ENCODE measurements at places on chromosomes 13 and 19.

DNA sequence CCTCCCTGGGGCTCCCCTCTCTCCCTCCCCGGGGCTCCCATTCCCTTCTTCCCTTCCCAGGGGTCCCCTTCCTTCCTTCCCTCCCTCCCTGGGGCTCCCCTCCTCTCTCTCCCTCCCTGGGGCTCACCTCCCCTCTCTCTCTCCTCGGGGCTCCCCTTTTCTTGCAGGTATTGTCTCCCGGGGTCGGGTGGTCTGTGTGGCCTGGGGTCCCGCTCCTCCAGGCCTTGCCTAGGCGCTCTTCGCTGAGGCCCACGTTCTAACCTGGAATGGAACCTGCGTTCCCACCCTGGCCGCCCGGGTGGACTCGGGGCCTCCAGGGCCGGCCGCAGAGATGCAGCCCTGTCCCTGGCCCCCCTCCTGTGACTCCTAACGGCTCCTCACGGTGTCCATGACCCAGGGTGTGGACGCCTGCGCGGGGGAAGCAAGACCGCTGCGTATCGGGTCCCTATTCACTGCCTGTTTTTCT lies 940 bp upstream of the DCUN1D2 start:
- peak; percentile 34 for DNase-seq

DNA sequence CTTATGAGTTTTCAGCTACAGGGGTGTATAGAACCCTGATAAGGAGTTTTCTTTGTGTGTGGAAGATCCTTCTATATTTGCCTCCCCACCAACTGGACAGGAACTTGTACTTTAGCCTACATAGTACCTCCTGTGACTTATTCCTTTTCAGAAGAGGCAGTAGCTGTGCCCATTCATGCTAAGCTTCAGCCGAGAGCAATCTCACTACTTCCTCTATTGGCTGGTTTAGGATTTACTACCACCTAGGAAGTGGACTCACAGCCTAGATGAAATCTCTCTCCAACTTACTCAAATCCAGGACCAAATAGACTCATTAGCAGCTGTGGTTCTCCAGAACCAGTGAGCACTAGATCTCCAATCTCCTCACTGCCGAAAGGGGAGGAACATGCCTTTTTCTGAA lies 2.3 kb upstream of the REX1BD start:
- no peak for DNase-seq

- no peak for DNase-seq
Measured at GRCh38 chr19:12126707-12127106, 13.4 kb downstream of the ZNF20 start.

DNA sequence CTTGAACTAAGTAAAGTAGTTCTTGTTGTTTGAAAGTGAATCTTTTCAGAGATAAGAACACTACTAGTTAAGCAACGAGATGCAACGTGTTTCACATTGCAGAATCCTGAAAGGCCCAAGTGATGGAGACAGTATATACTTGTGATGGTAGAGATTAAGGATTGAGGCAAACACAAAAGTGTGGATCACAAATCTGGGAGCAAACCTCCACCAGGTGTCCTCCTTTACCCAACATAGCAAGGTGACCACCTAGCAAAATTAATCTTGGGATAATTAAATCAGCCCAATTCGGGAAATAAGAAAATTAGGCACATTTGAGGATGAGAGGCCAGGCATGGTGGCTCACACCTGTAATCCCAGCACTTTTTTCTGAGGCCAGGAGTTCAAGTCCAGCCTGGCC lies 563.9 kb downstream of the DACH1 start:
- DNase-seq, result no peak

- no peak for DNase-seq
Measured at GRCh38 chr13:49113526-49114286, 106.4 kb upstream of the MLNR start.

DNA sequence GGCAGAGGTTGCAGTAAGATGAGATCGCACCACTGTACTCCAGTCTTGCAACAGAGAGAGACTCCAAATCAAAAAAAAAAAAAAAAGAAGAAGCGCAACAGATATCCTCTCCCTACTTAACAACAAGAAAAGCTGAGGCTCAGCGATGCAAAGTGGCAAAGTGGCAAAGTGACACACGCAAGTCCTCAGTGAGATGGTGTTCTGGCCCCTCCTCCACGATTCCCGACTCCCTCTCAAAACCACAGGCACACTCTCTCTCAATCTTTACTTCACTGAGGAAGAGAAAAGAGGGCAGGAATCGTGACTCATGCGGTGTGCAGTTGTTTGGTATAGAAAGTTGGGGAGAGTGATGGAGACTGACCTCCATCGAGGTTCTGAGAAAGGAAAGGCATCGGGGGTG lies 12.6 kb downstream of the FFAR2 start:
- no peak for DNase-seq

DNA sequence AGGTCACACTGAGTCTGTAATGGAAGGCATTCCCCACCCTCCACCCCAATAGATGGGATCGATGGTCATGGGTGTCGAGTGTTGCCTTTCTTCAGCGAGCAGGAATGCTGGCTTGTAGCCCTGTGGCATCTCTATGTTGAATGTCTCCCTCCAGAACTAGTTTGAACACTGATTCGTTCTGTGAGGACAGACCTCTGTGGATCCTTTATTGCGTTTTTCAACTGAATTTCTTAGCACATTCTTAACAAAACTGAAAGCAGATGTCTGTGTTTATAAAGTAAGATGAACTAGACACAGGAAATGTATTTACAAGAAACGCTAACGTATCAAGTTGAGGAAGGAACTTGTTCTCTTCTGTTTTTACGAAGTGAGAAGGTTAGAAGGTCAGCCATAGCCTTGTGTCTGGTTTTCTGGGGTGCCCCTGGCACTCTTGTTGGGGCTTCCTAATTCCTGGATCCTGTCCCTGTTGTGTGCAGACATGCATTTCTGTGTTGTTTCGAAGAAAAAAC lies 36.8 kb upstream of the TM9SF2 start:
- DNase-seq, result no peak

DNA sequence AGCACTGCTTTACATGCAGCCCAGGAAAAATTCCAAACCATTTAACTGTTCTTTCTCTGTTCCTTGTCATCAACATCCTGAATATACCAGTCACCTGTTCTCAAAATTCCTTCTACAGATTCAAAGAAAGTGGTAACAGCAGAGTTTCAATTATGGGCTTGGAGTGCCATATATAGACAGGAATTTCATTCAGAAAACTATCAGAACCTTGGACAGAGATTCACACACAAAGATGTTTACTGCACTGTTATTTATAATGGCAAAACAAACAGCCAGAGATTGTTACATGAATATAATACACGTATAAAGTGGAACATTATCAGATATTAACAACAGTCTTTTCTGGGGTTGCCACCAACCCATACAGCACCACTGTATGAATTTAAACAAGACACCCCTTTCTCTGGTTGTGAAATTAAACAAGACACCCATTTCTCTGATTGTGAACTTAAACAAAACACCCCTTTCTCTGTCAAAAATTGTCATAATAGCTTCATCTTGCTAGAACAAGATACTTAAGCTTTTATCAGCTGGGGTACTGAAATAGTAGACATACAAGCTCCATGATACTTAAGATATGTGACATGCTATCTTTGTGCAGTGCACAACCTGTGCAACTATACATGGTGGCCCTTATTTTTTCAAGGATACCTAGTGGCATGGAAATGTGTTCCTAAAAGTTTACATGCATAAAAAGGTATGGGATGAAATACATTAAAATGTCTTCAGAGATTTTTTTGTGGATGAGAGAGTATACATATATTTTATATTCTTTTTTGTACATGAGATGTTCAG lies 12.6 kb downstream of the CACNA1A start:
- DNase-seq, result no peak

GRCh38 chr19:18551631-18552030 lies 6.0 kb upstream of the KXD1 start:
- DNase-seq, result no peak

- no peak for DNase-seq
Measured at GRCh38 chr13:110240352-110240751, 66.6 kb downstream of the COL4A1 start.

- DNase-seq, result peak; percentile 81
Measured at GRCh38 chr13:113816946-113817859, 46.7 kb downstream of the GAS6 start.

- DNase-seq, result no peak
Measured at GRCh38 chr19:43395561-43395960, 19.1 kb upstream of the TEX101 start.

DNA sequence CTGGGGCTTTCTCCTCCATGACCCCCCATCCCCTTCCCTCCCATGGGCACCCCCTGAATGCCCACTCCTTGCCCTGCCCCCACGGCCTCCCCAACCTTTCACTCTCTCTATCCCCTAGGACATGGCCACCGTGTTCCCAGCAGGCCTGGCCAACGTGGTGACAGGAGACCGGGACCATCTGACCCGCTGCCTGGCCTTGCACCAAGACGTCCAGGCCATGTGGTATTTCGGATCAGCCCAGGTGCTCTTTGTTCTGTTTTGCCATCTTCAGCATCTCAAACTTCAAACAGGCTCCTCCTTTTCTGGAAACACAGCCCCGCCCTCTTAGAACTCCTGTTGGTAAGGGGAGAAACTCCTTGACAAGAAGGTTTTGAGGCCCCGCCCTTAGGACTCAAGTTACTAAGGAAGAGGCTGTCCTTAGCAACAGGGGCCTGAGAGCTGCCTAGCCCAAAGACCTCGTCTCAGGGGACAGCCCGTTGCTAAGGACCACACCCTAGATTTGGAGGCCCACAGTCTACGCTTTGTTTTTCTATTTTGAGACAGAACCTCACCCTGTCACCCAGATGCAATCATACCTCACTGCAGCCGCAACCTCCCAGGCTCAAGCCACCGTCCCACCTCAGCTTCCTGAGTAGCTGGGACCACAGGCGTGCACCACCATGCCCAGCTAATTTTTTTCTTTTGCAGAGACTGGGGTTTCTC lies 5.1 kb upstream of the FLT3LG start:
- no peak for DNase-seq

DNA sequence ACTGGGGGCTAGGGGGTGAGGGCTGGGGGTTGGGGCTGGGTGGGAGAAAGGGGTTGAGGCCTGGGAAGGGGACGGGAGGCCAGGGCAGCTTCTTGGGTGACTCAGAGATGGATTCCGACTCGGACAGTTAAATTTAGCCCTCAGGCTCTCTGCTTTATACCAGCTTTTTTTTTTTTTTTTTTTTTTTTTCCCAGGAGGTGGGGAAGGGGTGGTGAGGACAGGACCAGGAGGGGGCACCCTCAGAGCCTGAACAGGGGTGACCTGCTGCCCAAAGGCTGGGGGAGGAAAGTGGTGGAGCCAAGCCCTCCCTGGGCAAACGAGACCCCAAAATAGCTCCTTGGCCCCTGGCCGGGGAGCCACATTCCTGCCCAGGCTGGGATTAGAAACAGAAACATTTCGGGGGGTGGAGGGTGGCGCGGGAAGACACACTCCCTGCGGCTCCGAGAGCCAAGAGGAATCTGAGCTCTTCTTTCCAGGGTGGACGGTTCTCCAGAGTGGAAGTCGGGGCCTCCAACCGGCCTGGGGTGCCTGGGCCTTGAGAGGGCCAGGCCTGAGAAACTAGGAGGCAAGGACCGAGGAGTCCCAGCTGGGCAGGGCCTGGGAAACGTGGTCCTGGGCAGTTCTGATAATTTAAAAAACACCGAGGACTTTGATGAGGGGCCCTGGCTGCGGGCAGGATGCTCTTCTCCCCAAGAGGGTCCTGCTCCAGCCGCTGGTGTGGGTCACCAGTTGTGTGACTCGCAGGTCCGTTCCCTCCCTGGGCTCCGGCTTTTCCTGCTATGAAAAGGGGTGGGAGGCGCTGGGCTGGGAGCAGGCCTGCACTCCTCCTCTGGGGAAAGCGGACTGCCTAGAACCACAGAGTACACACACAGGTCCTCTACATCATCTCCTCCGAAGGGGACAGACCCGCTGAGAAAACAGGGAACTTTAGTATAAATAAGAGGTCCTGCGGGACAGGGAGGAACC lies 813 bp upstream of the DMPK start:
- no peak for DNase-seq

- no peak for DNase-seq
Measured at GRCh38 chr13:76754414-76754813, 131.8 kb downstream of the KCTD12 start.

- DNase-seq, result no peak
Measured at GRCh38 chr13:23777575-23777870, 111.7 kb downstream of the MIPEP start.

DNA sequence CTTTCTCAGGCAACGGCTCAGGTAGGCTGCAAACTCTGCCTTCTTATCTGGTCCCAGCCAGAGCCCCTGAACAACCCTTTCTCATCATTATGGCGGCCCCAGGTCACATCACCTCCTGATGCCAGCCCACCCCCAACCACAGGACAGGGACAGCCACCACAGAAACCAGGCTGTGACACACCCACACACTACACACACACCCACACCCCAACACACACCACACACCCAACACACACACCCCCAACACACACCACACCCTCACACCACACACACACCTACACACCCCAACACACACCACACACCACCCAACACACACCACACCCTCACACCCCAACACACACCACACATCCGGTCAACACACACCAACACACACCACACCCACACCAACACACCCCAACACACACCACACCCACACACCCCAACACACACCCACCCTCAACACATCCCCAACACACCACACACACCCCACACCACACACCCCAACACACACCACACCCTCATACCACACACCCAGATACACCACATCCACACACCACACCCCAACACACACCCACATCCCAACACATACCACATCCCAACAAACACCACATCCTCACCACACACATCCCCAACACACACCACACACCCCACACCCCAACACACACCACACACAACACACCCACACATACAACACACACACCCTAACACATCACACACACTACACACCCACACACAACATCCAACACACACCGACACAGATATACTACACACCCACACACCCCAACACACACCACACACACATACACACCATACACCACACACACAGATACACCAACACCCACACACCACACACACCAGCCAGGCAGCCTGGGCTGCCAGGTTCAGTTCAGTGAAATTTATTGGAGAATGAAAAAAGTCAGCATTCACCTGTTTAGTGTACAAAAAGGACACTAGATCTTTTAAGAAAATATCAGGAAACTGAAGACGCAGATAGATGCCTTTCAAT lies 4.2 kb upstream of the ISYNA1 start:
- DNase-seq, result no peak

GRCh38 chr13:34931572-34931971 lies 10.5 kb upstream of the NBEA start:
- no peak for DNase-seq

DNA sequence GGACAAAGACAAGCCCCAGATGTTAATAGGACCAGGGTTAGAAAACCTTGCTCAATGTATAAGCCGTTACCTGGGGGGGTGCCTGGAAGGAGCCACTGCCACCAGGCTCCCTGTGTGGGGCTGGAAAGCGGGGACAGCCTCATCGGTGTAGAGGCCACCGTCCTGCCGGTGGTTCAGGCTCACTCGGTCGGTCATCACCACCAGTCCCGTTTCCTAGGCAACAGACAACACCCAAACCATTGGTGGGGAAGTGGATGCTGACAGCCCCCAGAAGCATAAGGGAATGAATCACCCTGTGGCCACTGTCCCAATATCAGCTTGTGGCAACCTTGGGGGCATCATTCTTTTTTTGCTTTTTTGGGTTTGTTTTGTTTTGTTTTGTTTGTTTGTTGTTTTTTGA lies 55.8 kb downstream of the CPAMD8 start:
- DNase-seq, result no peak

All from SK-N-DZ (cell line).